Activated T-helper 2 cell treated with anti-CD3 and anti-CD28 coated beads, Interferon-gamma antibody, Interleukin-2, Interleukin-4, amounts not matched to agents 10 μg/mL and 5 μg/mL and 100 μg/mL, durations not matched to agents 14 hours and 24 hours and 36 hours (primary cell): ENCODE measurements at places on chromosomes 7 and 10. TPM values are rescaled to one million over a fixed set of nuclear protein-coding genes. Genes with fewer than 3 reads are reported as not detected.

DNA sequence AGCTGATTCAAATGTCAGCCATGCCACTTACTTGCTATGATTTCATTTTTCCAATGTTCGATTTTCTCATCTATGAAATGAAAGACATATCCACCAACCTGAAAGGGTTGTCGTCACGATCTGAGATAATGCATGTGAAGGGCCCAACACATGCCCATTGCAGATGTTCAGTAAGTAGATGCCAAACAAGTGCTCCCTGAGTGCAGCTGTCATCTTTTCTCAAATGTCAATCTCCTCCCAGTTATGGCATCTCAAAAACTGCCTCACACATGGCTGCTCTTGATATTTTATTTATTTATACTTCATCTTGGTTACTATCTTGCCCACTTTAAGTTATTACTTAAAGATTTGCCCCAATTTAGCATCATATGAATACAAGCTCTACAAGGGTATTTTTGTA is 16.8 kb downstream of the CPEB3 start:
- DNase-seq, result no peak

Gene SPDYE11
- total RNA-seq, result not detected in 2 replicates

DNA sequence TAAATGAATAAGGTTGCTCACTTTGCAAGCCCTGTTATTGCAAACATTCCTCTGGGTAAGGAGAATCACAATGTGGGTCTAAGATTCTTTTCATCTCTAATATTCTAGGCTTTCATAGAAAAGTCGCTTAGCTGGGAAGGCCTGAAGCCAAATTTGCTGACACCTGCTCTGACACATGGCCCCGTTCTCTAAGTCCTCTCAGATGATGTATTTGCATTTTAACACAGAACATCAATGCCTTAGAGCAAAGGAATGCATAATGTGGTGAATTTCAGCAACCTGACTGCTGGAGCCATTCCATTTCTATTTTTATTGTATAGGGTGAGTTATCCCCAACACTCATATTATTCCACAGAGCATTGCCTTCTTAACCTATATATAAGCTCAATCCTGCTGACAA is 682.1 kb upstream of the NRP1 start:
- DNase-seq, result no peak

Gene OIT3
- not detected in 2 replicates for total RNA-seq

Gene ITPRIP
- 17.1 and 18.8 TPM in 2 replicates for total RNA-seq

Gene ENKUR
- total RNA-seq, result not detected in 2 replicates

DNA sequence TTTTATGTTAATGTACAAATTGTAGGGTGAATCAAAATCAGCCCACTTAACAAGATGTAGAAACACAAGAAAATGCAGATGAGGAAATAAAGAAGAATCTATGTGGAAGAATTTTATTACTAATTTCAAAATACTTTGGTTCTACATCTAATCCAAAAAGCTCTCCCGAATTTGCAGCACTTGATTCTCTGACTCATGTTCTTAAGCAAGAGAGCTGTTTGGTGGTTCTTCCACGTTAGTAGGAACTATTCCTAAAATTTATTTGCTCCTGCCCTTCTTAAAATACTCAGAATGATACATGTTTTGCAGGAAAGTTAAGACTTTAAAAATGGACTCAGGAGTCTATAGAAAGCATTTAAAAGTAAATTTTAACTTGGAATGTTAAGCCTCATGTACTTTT is 91.8 kb downstream of the ZMYND11 start:
- DNase-seq, result no peak

DNA sequence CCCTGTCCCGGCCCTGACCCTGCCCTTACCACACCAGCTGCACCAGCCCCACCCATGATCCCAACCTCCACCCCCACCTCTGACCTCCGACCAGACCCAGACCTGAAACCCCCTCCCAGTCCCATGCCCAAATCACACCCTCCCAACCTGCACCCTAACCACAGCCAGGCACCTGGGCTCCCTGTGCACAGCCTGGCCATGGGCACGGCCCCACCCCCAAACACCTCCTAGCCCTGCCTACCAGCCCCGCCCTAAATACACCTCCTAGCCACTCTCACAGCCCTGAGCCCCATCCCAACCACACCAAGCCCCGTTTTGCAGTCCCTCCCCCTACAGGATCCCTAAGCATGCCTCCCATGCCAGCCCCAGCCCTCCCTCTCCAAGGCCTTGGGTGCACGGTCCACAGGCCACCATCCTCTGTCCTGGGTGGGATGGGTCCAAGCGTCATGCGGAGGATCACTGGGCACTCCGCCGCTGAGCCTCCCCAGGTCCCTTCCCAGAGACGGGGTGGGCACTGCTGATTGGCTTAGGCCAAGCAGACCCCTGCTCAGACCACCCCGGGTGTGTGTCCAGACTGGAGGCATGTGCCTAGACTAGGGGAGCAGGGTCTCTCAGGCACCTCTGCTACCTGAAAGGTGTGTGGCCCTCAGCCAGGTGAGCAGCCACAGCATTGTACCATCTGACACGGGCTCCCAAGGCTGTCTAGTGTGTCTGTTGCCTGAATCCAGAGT is 30.1 kb downstream of the INSIG1 start:
- DNase-seq, result no peak

DNA sequence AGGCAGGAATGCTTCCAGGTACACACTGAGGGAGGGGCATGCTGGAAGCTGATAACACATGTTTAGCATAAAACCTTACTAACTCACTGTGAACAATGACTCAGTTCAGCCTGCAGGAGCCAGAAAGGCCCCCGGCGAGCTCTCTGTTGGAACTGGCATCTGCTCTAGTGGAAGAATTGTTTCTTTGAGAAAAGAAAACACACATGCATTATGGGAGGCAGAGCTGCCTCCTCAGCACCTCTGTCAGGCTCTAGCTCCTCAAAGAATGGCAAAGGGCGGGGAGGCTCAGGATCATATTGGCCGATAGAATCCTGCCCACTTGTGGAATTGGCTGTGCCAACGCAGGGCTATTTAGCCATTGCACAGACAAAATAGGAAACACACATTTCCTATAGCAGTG is 338.3 kb downstream of the CXCL12 start:
- DNase-seq, result no peak
